ENCODE measurements at places on chromosomes 1 and 21. TPM values are rescaled to one million over a fixed set of nuclear protein-coding genes. Genes with fewer than 3 reads are reported as not detected.

DNA sequence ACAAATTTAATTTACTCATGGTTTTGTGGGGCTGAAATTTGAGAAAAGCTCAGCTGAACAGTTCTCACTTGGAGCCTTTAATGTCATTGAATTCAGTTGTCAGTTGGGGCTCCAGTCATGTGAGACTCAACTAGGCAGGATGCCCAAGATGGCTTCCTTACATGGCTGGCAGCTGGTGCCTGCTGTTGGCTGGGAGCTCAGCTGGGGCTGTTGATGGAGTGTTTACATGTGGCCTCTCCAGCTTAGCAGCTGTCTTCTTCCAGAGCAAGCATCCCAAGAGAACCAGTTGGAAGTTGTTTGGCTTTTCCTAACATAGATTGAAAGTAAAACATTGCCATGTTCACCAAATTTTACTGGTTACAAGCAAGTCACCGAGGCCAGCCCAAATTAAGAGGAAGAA is 81.8 kb upstream of the KCNA3 start:
- DNase-seq, result no peak

GRCh38 chr1:205199931-205200299 is 11.6 kb downstream of the DSTYK start:
- no peak for DNase-seq

- no peak for DNase-seq
These were observed 357.1 kb upstream of the SGIP1 start for GRCh38 chr1:66176832-66177231.

GRCh38 chr1:223531742-223532341 is 133.7 kb downstream of the CAPN8 start:
- no peak for DNase-seq

- no peak for DNase-seq
These were observed 197.4 kb downstream of the FGGY start for GRCh38 chr1:59494145-59494833.

DNA sequence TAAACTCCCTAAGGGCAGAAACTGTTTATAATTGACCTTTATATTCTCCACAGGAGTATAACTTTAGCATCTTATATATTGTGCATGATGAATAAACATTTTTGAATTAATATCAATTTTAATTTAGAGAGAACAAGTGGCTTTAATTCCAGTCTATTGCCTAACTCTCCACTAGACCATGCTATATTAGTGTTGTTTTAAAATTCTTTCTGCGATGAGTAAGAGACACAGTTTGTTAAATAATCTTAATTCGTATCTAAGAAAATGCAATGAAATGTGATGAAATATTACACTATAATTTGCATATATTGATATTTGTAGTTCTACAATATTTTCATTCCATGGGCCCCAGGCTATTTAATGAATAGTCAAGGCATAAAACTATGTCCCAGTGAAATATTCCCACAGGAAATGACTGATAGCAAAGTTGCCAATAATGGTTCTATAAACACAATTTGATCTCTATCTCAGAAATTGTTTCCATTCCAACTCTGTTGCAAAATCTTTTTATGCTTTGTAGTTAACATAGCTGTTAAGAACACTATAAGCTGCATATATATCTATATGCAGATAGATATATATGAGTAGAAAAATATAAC is 2.9 kb upstream of the SYDE2 start:
- DNase-seq, result no peak

DNA sequence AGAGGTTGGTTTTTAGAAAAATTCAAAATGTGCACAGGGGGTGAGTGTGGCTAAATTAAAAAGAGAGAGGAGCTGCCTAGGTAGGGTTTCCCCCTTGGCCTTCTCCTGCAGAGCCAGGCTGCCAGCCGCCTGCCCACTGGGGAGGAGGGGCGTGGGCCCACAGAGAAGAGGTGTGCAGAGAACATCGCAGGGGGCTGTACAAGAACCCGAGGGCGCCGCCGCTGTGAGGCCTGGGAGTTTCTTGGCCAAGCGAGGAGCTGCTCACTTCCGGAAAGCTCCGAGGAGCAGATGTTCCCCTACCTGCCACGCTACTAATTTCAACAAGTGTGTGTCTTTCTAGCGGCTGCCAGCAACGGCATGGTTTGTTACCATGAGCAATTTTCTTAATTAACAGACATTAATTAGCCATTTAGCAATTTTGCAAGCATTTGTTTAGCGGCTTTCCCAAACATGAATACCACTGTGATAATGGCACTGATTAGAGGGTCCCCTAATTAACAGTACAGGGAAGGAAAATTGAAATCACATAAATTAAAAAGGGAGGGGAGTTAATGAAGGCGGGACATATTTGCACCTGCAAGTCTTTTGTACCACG is 59.7 kb downstream of the MRPL37 start:
- DNase-seq, result no peak

DNA sequence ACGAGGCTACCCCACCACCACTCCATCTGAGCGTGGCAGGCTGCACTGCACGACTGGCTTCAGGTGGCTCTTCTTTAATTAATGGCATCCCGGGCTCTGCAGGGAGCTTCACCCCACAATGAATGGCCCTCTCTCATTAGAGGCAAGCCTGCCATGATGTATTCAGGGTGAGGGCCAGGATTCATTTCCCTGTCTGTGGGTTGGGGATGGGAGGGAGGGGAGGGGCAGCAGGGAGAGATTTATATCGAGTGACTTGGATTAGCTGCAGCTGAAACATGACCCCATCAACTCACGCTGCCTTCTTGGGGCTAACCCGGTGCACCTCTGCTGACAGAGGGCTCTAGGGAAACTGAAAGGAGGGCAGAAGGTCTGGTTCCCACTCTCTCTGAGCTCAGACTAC is 54.2 kb downstream of the ERI3 start:
- no peak for DNase-seq

DNA sequence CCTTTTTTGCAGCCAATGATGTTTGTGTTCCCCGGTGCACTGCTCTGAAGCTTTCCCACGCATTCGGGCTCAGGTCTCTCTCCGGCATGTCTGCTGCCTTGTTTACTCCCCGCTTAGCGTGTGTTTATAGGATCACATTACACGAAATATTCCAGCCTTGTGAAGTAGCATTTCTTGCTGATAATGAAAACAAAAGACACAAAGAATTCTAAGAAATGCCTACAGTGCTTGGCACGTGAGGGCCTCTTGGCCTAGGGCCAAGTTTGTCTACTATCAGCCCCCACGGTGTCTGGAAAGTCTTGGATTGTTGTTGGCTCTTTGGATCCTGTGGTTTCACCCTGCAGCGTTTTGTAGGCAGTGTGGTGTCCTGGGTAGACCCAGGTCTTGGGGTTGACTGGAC is 11.2 kb upstream of the GSTM4 start:
- no peak for DNase-seq

GRCh38 chr1:239274242-239274830 is 112.0 kb upstream of the CHRM3 start:
- DNase-seq, result no peak

- DNase-seq, result peak; percentile 88
These were observed 300.0 kb downstream of the RRAGC start for GRCh38 chr1:38559446-38560165.

DNA sequence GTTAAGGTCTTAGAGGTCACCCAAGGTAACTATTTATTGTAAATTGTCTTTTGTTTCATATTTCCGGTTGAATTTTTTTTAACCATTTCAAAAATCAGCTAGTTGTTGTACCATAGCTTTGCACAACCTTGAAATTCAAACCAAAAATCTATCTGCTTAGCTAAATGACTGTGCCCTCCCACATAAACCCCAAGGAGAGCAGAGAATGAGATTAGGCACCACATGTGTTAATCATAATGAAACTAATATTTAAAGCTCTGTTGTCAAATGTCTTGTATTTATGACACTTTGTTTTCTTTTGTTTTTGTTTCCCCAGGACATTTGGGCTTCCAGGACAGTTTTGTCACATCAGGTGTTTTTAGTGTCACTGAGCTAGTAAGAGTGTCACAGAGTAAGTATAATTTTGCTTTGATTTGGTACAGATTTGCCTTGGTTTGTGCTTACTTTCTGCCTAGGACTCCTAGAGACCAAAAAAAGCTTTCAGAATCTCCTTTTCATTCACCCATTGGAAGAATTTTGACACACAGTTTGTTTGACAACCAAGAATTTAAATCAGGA is 249.9 kb downstream of the NFIA start:
- DNase-seq, result no peak

GRCh38 chr21:45248893-45249381 is 38.8 kb downstream of the POFUT2 start:
- DNase-seq, result peak; percentile 27

- DNase-seq, result no peak
These were observed at the start of gene KRTAP20-2 for GRCh38 chr21:30634906-30635305. Gene KRTAP20-2 (plus strand): TSS chr21:30635206. CDS start chr21:30635264, 58 bp downstream.

GRCh38 chr1:240586006-240586405 is 25.9 kb downstream of the GREM2 start:
- no peak for DNase-seq

- no peak for DNase-seq
These were observed 29.9 kb downstream of the TP53BP2 start for GRCh38 chr1:223815865-223816264.

- no peak for DNase-seq
These were observed 230.3 kb upstream of the IRF2BP2 start for GRCh38 chr1:234840253-234840652.

GRCh38 chr1:203558064-203558760 is 64.3 kb downstream of the OPTC start:
- DNase-seq, result no peak

CLIC6 gene
- polyA plus RNA-seq, result 56.7 TPM

SMCP gene
- not detected for polyA plus RNA-seq

PKP1 gene
- polyA plus RNA-seq, result 0.23 TPM

FLG2 gene
- polyA plus RNA-seq, result 0.11 TPM

POTED gene
- polyA plus RNA-seq, result not detected

AKNAD1 gene
- 0.75 TPM for polyA plus RNA-seq

Measured in left lung (tissue), 14 donors.